ENCODE measurements at places on chromosomes 16 and 17. TPM values are rescaled to one million over a fixed set of nuclear protein-coding genes. Genes with fewer than 3 reads are reported as not detected.

DNA sequence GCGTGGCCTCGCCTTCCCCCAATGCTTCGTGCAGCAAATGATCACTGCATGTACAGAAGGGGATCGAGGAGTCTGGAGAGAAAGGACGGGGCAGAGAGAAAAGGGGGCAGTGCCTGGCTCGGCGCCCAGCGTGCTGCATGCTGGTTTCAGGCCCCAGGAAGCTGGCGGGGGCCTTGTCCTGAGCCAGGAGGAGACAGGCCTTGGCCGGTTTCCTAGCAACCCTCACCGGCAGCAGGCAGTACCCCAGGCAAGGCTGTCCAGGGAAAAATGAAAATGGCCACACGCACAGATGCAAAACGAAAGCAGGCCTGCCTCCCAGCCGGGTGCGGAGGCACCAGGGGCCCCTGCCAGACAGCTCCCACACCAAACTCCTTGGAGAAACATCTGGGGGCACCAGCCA is 126.3 kb downstream of the ZFHX3 start:
- no peak for DNase-seq

DNA sequence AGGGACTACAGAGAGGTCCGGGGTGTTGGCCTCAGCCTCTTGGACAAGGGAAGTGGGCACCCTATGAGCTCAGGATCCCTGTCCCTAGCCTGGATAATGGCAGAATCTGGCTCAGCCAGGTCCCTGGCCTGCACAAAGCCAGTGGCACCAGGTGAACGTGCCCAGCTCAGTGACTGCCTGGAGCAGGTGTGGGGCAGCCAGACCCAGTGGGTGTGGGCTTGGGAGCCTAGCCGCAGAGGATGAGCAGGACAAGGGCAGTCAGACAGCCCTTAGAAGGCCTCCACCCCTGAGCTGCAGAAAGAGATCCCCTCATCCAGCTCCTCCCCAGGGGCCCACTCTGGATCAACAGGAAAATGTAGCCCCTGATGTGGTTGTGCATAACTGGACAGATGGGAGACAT is 585.3 kb downstream of the KCNJ18 start:
- no peak for DNase-seq

- no peak for DNase-seq
These were observed 139.4 kb downstream of the CPPED1 start for GRCh38 chr16:12664164-12664733.

Gene TOP2A
- 290 TPM for total RNA-seq

Gene OR3A2
- 2.1 TPM for total RNA-seq

Gene TBC1D3E
- 0.32 TPM for total RNA-seq

All from naive thymus-derived CD4-positive, alpha-beta T cell (primary cell).